GM10248 (cell line): ENCODE measurements at places on chromosomes 12 and 14.

DNA sequence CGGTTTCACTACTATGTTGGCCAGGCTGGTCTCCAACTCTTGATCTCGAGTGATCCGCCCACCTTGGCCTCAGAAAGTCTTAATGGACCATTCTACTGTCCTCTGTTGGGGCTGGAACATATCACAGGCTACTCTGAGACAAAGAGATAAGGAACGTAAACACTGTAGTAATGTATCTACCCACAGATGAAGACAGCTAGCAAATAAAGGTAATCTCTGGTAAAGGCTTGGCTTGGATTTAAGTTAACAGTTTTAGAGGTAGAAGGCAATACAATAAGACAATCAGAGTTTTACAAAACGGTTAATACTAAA, 44.6 kb upstream of the ISM2 start:
- DNase-seq, result no peak

DNA sequence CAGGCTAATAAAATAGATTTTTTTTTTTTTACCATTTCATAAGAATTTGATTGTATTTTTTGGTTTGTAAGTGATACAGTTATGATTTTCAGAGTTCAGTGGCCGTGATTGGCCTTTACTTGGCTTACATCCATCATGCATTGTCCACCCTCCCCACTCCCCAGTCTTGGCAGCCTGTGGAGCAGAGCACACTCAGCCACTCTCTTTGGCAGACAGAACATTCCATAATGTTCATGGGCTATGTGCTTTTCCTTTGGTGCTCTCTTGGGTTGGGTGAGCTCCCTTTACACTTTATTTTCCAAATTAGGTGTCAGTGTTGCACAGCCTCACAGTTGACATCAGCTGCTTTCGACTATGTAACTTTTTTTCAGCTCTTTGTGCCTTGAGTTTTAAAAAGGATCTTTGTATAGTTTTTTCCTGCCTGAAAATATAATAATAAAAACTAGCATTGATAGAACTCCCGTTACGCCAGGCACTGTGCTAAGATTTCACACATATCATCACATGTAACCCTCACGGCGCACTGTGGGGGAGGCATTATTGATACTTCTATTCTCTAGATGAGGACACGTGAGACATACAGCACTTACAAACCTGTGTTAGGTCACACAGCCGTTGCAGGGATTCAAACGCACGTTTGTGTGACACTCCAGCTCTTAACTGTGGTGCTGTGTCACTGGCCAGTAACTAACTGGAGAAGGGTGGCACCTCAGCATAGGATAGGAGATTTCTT, 21.5 kb downstream of the SUDS3 start:
- DNase-seq, result no peak

DNA sequence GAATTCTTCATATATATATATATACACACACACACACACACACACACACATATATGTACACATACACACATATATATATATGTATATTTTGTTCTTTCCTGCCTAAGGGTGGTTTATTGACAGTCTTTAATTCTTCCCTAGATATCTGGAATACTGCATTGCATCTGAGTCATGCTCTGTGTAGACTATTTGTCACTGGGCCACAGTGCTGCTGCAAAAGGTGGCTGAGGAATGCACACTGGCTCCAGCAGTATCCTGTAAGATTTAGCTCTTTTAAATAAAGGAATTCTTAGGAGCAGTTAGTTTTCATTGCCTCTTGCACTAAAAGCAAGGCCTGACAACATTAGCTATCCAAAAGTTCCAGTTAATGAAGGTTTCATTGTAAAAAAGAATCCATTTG, 200.9 kb downstream of the APAF1 start:
- no peak for DNase-seq

DNA sequence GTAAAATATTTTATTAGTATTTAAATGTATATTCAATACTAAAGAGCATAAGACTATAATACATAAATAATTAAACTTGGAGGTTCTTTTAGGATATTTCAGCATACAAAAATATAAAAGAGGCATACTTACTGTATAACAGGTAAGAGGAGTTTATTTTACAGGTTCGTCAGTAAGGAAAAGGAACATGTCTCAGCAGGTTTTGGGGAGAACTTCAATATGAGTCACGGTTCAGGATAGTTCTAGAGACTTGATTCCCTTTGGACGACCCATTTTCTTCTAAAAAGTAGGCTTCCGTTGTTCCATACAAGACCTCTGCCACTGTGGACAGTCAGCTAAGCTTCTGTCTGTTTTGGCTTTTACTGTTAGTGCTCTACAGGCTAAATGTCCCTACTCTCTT, 181.1 kb downstream of the ALX1 start:
- DNase-seq, result no peak

- no peak for DNase-seq
These were observed 785.3 kb downstream of the TRHDE start for GRCh38 chr12:73057428-73057827.

DNA sequence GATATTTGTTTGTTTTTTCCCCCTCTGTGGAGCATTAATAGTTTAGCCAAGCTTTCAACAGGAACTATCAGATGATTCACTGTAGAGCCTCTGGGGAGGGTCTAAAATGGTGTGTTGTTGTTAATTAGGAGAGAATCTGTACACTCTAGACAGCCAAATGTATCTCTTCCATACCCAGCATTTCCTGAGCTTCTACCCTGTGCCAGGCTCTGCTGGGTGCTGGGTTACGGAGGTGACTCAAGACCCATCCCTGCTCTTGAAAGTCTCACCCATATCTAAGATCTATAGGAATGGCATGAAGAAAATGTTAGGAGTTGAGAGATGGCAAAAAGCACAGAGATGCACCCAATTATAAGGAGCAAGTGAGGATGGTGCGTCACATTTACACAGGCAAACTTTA, 245.8 kb downstream of the C12orf75 start:
- no peak for DNase-seq

DNA sequence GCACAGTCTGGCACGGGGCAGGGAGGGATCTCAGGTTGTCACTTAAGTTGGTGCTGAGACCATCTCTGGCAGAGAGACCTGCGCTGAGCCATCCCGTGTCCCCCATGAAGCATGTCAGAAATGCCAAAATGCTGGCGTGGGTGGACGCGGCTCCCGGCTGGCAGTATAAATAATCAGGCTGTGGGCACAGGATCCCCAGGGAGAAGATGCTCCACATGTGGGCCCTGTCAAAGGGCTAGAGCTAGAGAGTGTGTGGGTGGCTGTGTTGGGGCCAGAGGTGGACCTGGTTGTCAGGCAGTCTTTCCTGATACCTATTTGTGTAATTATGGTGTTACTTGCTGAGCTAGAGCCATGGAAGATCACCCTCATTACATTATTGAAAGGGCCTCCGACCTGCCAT, 189.5 kb downstream of the TSPAN9 start:
- no peak for DNase-seq

DNA sequence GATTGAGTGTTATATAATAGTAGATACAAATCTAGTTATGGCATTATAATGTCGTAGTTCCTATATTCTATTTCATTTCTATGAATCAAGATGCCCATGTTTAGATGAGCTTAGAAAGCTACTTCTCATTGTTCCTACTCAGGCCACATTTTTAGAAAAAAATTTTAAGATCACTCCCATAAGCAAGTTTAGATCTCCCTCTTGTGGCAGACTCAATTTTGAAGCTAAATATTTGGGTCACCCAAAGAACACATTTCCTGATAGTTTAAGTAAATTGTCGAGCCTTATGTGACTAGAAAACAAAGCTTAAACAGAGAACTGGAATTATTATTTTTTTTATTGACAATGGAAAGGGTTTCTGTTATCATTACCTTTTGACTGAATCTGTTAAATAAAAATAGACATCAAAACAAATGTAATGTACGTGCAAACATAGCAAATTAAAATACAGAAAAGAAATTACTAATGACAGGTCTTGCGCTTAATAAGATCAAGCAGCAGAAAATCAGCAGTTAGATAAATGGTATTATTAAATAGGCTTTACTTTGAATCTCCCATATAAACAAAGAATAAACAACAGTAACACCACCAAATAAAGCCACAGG, 180.2 kb downstream of the ACSS3 start:
- no peak for DNase-seq

GRCh38 chr14:39827901-39828655, 395.8 kb upstream of the FBXO33 start:
- DNase-seq, result peak; percentile 48

DNA sequence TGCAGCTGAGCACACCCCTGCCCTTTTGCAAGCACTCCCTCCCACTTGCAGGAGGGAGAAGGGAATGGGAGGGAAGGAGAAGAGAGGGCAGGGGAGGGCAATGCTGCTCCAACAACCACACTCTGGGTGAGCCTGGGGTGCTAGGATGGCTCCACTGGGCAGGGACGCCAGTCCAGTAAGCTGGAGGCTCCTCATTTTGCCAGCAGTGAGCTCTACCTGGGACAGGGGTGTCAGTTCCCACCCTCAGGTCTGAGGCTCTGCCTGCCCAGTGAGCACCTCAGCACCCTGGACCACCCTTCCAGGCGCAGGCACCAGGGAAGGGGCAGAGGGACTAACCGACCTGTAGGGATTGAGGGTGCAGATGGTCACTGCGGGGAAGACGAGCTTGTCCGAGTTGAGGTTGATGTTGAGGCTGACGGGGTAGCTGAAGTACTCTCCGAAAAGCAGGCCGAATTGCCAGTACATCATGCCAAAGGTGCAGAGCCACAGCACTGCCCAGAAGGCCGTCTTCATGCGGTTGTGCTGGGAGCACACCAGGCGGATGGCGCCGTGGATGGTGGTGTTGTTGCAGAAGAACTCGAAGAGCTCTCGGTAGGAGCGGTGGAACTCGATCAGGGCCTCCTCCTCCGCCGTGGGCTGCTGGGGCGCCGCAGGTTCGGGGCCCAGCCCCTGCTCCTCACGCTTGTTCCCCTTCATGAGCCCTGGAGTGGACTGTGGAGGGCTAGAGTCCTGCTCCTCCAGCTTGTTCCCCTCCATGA, 1.2 kb downstream of the SCNN1A start:
- no peak for DNase-seq

- no peak for DNase-seq
These were observed 129.5 kb downstream of the KIF26A start for GRCh38 chr14:104267895-104268294.

- DNase-seq, result no peak
These were observed 87.6 kb downstream of the EML1 start for GRCh38 chr14:99880651-99881420.

GRCh38 chr12:67222302-67222701, 46.9 kb upstream of the CAND1 start:
- DNase-seq, result no peak

DNA sequence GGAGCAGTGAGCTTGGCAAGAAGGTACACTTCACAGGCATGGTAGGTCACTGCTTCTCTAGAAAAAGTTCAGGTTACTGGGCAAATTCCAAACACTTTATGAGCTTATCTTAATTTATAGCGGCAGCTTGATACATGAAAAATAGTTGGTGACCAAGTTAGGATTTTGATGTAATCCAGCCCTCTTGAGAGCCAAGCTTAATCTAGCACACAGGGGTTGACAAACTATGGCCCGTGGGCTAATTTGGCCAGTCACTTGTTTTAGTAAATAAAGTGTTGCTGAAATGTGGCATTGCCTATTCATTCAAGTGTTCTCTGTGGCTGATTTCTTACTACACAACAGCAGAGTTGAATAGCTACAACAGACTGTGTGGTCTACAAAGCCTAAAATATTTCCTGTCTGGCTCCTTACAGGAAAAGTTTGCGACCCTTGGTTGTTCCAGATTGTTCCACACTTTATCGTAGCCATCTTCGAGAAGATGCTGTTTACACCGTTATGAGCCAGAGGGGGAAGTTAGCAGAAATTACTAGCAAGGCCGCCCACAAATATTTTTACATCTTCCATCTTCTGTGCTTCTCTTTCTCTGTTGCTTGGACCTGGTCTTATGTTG, 120.9 kb downstream of the DAAM1 start:
- DNase-seq, result no peak

DNA sequence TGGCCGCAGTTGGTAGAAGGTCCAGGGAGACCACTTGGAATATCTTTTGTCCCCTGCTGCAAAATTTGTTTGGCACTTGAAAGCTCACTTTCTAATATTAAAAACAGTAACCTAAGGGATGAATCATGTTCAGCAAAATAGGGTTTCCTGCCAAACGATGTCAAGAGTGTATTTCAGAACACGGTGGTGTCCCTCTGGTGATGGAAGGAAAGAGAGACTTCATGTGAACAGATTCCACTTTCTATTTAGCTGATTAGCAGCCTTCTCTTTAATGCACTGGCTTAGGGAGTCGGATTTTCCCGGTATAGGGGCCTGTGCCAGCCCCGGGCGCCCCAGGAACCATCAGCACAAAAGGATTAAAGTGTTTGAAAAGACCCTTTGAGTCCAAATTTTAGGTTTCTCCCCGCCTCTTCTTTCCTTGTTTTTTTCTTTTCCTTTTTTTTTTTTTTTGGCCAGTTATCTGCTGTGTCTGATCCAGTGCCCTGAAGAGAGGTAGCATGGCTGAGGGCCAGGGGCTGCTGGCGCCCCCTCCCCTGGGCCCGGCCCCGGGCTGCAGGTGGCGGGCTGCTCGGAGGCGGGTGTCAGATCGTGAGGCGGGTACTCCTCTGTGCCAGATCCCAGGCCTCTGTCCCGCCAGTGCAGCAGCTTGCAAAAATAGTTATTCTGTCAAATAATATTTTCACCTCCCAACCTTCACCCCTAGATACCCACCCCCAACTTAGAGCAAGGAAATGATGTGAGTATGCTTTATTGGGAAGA, 88.3 kb downstream of the TESC start:
- DNase-seq, result no peak

GRCh38 chr14:75793806-75794205, 132.8 kb downstream of the TTLL5 start:
- DNase-seq, result no peak

- DNase-seq, result peak; percentile 3
These were observed at the start of gene SERPINA6 for GRCh38 chr14:94322648-94323570. Gene SERPINA6, minus strand, starts transcription at chr14:94323336. Its CDS starts 8,688 bp downstream, at chr14:94314648.

- DNase-seq, result no peak
These were observed 1.8 kb upstream of the TESC start for GRCh38 chr12:117100851-117101673.

- no peak for DNase-seq
These were observed 40.0 kb downstream of the SCN8A start for GRCh38 chr12:51630986-51631385.

DNA sequence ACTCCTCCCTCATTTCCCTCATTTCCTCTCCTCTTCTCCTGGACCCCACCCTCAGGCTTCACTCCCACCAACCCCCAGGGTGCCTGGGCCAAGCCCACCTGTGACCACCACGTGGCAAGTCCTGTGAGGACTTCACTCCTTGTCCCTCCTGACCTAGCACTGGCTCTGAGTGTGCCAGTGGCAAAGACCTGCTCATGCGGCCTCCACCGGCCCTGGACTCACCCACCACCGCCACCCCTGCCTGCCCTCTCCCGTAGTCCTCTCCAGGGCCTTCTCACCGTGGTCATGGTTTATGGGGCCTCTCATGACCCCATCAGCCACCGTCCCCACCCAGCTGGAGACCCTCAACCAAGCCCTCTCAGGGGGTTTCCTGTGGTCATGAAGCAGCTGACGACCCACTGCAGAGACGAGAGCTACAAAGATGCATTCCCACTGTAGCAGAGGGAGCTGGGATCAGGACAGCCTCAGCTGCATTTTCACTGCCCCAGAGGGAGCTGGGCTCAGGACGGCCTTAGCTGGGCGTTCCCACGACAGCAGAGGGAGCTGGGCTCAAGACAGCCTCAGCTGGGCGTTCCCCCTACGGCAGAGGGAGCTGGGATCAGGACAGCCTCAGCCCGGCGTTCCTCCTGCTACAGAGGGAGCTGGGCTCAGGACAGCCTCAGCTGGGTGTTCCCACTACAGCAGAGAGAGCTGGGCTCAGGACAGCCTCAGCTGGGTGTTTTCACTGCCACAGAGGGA, 3.2 kb upstream of the C14orf180 start:
- DNase-seq, result no peak
